ENCODE measurements at places on chromosomes 6 and 20. TPM values are rescaled to one million over a fixed set of nuclear protein-coding genes. Genes with fewer than 3 reads are reported as not detected.

GRCh38 chr6:85418059-85418458, 31.8 kb upstream of the NT5E start:
- DNase-seq: no peak

DNA sequence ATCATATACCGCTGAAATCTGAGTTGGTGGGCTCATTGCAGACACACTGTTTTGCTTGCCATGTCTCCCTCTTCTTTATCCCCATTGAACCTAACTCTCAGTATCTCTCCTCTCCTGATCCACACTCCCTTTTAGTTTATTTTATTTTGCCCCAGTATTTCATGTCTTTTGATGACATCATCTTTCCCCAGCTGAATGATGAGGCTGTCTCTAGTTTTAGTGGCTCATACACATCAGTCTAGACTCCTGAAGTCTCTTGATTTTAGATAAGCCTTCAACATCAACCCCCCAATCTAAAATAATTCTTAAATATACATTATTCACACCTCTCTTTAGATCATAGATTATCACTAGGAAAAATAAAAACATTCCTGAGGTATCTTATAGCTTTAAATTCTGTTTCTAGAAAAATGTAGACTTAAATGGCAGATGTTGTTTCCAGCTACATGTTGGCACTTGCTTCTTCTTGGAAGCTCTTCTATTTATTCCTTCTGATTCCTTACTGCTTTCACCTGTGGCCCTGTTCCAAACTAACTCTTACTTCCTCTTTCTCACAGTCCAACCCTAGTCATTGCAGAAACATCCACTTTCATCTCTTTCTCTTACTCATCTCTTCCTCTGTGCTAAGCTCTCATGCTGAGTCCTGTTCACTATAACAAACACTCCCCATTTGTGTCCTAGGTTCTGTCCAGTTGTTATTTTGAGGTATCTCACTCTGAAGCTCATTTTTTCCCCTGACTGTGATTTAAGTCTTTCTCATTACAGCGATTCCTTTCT, 191.9 kb upstream of the SLC35B3 start:
- DNase-seq: no peak

GRCh38 chr20:23120261-23120660, 34.1 kb upstream of the CD93 start:
- DNase-seq: no peak

SAMD3 gene
- 11.5 TPM for total RNA-seq

- DNase-seq: peak; percentile 15
These were observed 6.6 kb downstream of the PRSS35 start for GRCh38 chr6:83518816-83519480.

RHAG gene
- total RNA-seq: 0.07 TPM

DNA sequence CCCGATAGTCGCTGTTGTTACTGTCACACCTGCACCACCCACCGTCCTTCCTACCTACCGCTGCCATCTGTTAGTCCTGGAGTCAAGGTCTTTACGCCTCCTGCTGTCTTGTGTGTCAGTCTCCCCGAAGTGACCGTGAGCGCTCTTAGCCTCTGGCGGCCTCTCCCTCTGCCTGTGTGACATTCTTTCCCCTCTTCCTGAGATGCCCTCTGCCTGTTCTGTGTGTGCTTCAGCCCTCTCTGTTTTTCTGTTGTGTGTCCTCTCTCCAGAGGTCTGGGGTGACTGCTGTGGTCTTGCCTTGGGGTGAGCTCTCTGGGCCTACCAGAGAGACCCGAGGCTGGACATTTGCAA, 54.9 kb downstream of the TCP11 start:
- no peak for DNase-seq

GRCh38 chr20:57693002-57693582, 16.7 kb downstream of the PMEPA1 start:
- peak; percentile 85 for DNase-seq

DNA sequence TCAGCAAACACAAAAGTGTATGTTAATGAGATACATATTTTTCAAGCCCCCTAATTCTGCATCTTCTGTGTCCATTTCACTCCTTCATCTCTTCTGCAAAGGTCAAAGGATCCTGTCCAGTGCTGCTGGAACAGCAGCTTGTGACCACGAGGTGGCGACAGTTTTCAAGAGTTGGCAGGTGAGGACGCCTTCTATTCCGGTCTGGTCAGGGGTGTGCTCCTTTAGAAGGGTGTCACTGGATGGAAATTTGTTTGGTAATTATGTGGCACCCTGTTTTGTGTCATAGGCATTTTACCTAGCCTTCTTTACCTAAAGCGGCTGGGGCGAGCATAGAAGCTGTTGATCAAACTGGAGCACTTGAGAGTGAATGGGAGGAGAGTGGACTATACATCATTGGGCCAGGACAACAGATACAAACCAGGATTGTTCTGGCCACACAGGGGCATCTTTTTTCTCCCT, 32.9 kb upstream of the ERVFRD-1 start:
- DNase-seq: peak; percentile 63

DNA sequence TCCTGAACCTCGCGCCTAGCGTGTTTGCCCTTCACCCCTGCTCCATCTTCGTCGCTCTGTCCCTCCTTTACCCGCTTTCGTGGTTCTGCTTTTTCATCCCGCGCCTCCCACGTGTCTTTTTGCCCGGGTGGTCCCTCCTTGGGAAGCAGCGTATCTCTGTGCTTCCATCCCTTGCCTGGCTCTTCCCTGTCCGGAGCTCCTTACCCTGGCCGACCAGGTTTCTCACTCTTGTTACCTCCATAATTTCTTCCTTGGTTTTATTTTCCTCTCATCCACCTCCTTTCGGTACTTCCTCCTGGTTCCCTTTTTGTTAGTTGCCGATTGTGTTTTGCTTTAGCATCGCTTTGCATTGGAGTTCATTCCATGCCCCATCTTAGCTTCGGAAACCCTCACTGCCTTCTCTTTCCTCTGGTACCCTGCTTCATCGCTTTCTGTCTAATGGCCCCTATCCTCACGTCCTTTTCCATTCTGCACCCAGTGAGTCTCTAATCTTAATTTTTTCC, 735 bp downstream of the FAM135A start:
- peak; percentile 23 for DNase-seq

ILRUN gene
- 42.2 TPM for total RNA-seq

DNA sequence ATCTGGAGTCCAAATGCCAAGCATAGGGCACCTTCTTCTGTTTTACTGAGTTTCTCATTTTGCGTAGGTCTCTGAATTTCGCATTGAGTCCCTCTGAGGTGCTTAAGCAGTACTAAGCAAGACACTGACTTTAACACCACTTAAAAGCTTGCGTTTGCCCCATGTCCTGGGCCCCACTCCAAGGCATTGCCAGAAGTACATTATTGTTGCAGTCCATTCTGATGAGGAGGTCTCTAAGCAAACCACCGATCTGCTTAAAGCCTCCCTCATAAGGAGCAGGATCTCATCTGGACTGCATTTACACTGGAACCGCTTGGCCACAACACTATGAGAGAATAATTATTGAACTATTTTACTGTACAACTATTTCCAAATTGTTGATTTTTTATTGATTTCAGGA, 16.3 kb downstream of the BMP2 start:
- DNase-seq: no peak

- no peak for DNase-seq
These were observed 159.4 kb downstream of the QRSL1 start for GRCh38 chr6:106788761-106789160.

- no peak for DNase-seq
These were observed 472.7 kb downstream of the PKHD1 start for GRCh38 chr6:51614725-51615124.

Measured in H7 (cell line).